ENCODE measurements at places on chromosomes 12 and 14.

GRCh38 chr14:103520657-103521437 lies 1.8 kb downstream of the CKB start:
- DNase-seq, result peak; percentile 72

GRCh38 chr12:49538510-49539403 lies at the start of gene KCNH3:
Gene KCNH3 (plus strand): TSS chr12:49539030. CDS start chr12:49539417, 387 bp downstream.
- DNase-seq, result peak; percentile 84

GRCh38 chr12:67943141-67943892 lies 45.9 kb upstream of the IFNG-AS1 start:
- DNase-seq, result no peak

- DNase-seq, result no peak
Observed at GRCh38 chr14:67461341-67461985, 27.1 kb downstream of the TMEM229B start.
